Spinal cord (tissue), 10 donors: ENCODE measurements at places on chromosomes 12 and 14.

DNA sequence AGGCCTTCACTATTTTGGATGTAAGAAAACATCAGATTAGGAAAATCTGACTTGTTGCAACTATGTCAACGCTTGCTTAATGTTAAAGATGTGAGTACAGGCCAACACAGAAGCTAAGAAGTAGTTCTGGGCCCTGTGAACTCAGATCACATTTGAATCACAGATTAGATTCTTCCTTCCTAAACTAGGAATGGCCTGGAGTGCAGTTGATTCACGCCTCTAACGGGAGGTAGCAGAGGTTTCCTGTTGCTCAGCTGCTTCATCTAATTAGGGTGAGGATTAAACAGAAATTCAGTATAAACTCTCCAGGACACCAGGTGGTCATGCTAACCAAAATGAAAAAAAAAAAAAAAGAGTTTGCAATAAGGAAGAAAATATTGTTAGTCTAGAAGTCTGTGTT lies 314.3 kb downstream of the TRHDE start:
- no peak for DNase-seq

DNA sequence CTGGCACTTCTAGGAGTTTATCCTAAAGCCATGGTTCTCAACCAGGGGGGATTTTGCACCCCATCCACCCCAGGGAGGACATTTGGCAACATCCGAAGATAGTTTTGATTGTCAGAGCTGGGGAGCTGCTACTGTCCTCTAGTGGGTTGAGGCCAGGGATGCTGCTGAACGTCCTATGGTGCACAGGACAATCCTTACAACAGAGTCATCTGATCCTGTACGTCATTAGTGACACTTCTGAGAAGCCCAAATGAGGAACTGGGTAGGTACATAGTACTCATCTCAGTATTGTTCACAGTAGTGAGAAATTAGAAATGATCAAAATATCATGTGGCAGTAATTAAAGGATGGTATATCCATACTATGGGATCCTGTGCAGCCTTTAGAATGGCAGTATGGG lies 185.1 kb downstream of the CHST11 start:
- DNase-seq, result no peak

DNA sequence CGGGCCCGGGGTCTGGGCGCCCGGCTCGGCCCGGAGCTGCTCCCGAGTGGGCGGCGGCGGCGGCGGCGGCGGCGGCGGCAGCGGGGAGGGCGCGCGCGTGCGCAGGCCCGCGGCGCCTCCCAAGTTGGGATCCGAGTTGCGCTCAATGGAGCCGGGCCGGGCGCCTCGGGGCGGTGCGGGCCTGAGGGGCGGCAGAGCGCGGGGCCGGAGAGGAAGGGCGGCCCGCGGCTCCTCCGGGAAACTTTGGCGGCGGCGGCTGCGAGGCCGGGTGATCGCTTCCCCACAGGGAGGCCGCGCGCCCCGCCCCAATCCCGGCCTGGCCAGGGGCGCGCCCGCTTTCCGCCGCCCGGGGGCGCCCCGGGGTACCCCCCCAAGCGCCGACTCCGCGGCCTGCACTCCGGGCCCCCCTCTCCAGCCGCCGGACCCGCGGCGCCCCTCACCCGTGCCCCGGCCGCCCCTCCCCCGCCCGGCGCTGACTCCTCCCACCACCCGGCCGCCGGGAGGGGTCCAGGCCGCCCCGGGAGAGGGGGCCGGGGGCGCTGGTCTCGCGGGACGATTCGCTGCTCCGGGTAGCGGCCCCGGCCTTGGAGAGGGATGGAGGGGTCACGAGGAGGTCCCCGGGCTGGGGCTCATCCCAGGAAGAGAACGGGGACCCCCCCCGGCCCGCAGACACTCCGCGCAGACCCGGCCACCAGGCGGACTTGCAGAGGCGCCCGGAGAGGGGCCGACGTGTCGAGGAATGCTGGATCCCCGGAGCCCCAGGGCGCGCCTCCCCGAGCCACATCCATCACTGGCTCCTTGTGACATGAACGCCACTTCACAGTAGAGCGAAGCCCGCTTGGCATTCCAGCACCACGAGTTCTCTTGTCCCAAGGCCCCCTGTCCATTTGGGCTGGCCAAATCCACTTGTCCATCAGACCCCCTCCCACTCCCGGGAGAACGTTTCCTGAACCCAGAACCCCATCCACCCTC lies at the start of gene RILPL1:
RILPL1 (minus strand) TSS at position 48 of the 972 bp plus-strand sequence. CDS start 237 bp downstream, outside the sequence.
- peak; percentile 6 for DNase-seq

- DNase-seq, result no peak
These were observed 2.4 kb downstream of the EMP1 start for GRCh38 chr12:13198876-13199275.

- DNase-seq, result peak; percentile 77
These were observed 1108.8 kb upstream of the SEL1L start for GRCh38 chr14:82642425-82642824.

GRCh38 chr14:71141701-71142374 lies 234.6 kb downstream of the PCNX1 start:
- DNase-seq, result no peak

DNA sequence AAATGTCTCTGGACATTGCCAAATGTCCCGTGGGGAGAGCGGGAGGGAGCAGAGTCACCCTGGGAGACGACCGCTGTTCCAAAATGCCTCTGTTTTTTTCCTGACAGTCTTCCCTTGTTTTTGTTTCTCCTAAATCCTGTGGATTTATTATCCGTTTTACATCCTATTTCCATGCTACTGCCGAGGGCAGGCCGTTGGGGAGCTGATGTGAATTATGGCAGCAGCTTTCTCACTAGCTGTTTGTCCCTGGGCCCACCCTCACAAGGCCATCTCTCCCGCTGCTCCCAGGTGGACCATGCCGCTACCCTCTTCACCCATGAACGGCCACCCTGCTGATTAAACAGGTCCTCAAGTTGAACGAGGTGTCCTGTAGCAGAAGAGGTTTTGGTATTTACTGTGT lies 55.2 kb downstream of the FBXL14 start:
- no peak for DNase-seq

DNA sequence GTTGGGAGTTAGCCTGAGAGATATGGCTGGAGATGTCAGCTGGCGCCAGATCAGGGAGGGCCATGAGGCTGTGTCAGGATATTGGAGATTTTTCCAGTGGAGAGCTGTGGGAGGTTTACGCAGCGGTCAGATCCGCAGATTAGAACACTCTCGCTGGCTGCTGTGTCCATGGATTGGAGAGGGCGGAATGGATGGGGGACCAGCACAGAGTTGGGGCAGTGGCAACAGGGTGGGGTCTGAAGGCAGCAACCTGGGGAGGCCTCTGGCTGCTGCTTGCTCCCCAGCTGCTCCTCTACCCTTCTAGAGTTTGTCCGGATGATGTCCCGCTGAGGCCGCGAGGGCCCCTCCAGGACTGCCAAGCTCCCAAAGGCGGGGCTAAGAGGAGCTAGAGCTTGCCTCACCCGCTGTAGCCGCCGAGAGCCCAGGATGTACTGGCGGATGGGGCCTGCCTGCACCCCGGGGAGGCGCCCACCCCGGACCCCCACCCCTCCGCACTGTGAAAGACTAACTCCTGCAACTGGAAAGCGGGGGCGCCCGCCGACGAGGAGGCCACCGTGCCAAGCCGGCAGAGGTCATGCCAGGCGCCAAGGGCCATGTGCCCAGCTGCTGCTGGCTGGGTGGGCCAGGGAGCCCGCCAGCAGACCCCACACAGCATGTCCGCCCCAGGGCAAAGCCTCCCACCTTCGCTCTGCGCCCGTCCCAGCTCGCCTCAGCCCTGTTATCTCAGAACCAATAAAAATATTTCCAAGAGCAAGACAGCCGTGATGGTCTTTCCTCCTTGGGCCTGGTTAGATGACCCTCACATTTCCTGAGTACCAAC lies 20.2 kb upstream of the MLEC start:
- no peak for DNase-seq

DNA sequence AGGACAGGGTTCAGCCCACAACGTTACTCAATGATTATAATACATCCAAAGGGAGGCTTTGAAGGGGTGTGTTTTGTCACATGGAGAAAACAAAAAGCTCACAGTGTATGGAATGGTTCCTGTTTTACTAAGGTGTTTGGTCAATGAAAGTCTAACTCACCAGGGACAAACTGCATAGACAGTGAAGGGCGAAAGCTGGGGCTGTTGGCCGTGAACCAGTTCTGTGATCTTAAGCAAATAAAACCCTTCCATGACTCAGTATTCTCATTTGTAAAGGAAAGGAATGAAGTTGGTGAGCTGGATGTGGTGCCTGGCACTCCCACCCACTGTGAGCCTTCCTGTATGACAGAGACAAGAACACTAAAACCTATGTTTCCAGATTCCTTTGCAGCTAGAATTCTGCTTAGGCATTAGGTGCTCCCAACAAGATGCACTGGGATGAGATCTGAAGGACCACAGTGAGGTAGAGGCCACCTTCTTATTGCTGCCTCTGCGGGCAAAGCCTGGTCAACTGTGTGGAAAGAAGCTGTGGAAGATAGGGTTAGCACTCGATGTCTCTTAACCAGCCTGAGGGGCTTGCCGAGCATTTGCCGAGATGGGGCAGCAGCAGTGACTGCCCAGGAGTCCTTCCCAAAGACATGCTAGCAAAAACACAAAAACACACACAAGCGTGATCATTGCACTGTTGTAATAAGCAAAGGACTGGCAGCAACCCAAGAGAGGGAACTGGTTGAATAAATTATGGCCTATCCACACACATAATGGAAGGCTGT lies 48.5 kb downstream of the VCPKMT start:
- DNase-seq, result no peak
